ENCODE measurements at places on chromosomes 1 and 21.

DNA sequence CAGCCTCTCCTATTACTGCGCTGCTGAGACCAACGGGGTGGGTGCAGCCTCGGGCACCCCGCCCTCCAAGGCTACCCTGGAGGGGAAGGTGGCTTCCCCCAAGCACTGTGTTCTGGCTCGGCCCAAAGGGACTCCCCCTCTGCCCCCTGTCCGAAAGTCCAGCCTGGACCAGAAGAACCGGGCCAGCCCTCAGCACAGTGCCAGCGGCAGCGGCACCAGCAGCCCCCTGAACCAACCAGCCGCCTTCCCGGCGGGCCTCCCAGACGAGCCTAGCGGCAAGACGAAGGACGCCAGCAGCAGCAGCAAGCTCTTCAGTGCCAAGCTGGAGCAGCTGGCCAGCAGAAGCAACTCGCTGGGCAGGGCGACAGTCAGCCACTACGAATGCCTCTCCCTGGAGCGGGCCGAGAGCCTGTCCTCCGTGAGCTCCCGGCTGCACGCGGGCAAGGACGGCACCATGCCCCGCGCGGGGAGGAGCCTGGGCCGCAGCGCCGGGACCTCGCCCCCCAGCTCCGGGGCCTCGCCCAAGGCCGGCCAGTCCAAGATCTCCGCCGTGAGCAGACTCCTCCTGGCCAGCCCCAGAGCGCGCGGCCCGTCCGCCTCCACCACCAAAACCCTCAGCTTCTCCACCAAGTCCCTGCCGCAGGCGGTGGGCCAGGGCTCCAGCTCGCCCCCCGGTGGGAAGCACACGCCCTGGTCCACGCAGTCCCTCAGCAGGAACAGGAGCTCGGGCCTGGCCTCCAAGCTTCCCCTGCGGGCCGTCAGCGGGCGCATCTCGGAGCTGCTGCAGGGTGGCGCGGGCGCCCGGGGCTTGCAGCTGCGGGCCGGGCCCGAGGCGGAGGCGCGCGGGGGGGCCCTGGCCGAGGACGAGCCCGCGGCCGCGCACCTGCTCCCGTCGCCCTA is 533.1 kb downstream of the KIF26B start:
- DNase-seq, result no peak

DNA sequence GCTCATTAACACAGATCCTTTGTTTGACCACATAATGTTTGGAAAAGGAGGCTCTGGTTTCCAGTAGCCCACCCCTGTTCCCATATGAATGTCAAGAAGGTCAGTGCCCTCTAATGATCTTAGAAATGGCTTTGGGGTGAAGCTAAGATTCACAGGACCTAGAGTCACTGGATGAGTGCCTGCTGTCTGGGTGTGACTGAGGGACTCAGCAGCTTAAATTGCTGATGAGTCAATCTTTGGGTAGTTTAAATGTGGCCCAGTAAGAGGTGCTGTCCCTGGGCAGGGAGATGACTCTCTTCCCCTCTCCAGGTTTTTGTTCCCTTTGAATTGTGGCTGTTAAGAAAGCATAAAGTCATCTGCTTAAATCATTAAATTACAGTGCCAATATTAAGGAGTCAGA is 50.6 kb downstream of the L1TD1 start:
- DNase-seq, result no peak

DNA sequence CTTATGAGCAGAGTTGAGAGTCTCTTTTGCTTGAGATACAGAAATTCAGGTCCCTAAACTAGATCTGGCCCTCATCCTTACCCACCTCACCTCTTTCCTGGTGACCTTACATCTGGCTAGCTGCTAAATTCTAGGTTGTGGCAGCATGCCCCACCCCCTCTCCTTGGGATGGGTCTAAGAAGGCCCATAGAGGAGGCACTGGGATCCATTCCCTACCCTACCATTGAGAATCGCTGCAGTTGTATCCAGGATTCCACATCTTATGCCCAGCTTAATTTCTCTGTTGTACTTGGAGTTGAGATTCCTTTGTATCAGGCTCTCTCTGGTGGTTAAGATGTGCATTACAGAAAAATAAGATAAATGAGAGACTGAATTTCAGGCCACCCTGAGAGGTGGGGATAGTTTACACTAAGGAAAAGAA is 9.5 kb upstream of the TMEM39B start:
- no peak for DNase-seq

GRCh38 chr1:60697204-60697994 is 385.0 kb upstream of the NFIA start:
- no peak for DNase-seq

- DNase-seq, result no peak
Measured at GRCh38 chr1:200588698-200589097, 31.9 kb downstream of the KIF14 start.

DNA sequence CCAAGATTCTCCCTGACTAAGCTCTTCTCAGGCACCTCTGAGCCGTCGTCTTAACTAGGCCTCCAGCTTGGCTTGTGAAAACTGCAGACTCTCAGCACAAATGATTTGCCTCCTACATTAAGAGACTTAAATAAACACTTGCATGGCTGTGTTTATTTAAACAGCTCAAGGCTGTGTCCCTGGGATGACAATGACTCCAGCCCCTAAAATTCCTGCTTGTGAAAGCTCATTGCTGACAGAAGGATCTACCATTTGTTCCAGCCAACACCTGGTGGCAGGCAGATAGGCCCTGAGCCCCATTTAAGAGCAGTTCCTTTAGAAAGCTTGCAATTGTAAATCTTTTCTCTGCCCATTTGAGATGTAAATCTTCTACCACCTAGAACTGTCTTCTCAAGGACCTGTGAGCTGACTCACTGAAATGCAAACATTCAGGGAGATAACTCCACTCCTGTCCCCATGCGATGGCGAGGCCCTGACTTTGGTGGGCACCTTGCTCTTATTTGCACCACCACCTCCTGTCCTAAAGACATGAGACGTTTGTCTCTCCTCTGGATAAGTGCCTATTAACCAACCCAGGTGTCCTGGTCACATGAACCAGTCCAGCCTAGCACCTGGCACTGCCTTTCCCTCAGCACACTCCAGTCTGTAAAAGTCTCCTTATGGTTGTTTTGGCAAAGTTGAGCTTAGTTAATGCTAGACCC is 15.1 kb upstream of the PCP4 start:
- no peak for DNase-seq

GRCh38 chr1:195202241-195202640 is 1406.0 kb downstream of the KCNT2 start:
- DNase-seq, result no peak

- DNase-seq, result no peak
Measured at GRCh38 chr1:63641615-63642014, 48.4 kb downstream of the PGM1 start.

Data from activated CD8-positive, alpha-beta T cell treated with anti-CD3 and anti-CD28 coated beads for 36 hours (primary cell).